GM12864 (cell line): ENCODE measurements at places on chromosomes 11 and 22.

- DNase-seq = no peak
These were observed 79.6 kb downstream of the BMAL1 start for GRCh38 chr11:13357232-13357631.

GRCh38 chr11:19676475-19677380 is 35.9 kb upstream of the NAV2 start:
- no peak for DNase-seq

- DNase-seq = no peak
These were observed 1.4 kb downstream of the SMPD1 start for GRCh38 chr11:6391537-6392134.

DNA sequence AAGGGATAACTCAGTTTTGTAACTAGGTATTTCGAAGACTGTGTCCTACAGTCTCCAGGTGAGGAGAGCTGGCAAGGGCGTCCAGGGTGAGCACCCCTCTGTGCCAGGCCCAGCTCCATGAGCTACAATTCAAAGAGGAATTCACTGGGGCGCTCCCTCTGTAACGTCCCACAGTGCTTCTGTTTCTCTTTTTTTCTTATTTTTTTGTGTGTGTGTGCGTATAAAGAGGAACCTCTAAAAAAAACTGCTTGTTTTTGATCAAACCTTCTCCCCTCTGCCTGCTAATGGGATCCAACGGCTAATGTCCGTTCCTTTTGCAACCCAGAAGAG is 17.1 kb downstream of the ASCC2 start:
- no peak for DNase-seq

- DNase-seq = no peak
These were observed 67.3 kb downstream of the PPFIBP2 start for GRCh38 chr11:7581021-7581590.

- DNase-seq = no peak
These were observed 382.2 kb upstream of the ANO5 start for GRCh38 chr11:21810650-21811049.

GRCh38 chr11:123083623-123084029 is 21.7 kb upstream of the HSPA8 start:
- no peak for DNase-seq

DNA sequence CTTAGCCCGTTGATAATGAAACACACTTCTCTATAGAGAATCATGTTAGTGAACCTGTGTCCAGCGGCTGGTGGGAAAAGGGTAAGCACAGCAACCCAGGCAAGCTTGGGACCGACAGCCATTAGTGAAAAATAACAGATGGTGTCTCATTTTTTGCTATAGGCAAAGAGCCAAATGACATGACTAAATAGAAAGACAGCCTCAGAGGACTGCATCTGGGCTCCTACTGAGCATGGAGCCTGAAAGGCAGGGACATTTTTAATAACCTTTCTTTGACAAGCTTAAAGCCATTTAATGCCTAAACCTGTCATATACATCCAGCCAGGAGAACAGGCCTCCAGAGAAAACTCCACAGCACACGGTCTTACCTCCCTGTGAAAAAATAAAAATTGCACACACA is 67.0 kb downstream of the FANCF start:
- no peak for DNase-seq

GRCh38 chr11:2343502-2343901 is 33.6 kb upstream of the CD81 start:
- DNase-seq = no peak

GRCh38 chr11:123903932-123904331 is 2.0 kb downstream of the OR8D4 start:
- DNase-seq = peak; percentile 36

DNA sequence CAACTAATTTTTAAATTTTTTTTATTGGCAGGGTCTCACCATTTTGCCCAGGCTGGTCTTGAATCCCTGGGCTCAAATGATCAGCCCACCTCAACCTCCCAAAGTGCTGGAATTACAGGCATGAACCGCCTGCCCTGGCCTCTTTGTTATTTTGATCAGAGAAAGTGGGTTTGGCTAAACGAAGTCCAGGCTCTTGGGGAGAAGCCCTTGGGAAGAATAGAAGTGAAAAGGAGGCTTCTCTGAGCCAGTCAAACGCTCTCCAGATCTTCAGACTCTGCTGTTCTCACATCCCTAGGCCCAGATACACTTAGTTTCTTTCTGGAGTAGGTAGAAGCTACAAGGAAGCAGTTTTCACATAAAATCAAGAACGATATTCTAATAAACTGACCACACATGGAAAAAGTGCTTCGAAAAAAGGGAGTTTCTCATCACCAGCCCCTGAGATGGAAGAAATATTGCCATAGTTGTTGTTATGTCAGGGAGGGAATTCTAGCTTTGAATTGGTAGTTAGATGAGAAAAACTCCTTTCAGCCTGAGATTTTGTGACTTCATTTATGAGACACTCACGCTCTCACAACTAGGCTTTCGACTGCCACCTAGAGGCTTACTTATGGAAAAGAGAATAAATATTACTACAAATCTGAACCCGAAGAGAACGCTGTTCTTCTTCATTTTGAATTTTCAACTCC is 41.7 kb upstream of the AQP11 start:
- DNase-seq = peak; percentile 42

DNA sequence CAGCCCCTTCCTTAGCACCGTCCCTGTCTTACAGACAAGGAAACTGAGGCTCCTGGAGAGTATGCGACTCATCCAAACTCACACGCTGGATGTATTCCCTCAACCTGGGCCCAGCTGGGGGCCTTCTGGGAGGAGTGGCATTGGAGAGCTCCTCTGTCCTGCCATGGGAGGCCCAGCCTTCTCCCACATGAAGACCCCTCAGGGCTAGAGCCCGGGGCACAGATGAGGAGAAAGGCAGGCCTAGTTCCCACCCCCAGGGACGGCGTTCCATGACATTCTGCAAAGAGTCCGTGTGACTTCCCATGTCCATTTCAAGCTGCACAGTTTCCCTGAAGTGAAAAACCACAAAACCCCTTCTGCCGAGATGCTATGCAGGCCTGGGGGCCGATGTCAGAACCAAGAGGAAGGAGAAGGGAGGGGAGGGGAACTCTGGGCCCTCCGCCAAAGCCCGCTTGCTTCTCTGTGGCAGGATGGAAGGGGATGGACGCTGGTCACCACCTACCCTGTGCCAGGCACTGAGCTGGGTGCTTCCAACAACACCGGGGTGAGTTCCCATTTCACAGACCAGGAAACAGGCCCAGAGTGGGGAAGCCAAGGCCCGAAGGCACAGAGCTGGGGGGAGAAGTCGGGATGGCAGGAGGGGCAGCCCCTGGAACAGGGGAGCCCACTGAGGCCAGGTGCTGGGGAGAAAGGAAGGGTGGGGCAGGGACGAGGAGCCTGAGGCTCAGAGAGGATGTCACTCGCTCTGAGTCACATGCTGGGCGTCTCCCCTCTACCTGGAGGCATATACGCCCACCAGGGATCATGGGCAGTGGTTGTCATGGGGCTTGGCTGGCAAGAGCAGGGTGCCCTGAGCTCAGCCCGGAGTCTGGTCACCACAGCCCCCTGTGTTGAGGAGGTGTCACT is 15.7 kb downstream of the RAC2 start:
- no peak for DNase-seq

- DNase-seq = no peak
These were observed 50.7 kb downstream of the NAV2 start for GRCh38 chr11:19763330-19763729.

GRCh38 chr22:24540470-24540869 is 14.5 kb downstream of the GUCD1 start:
- DNase-seq = no peak

DNA sequence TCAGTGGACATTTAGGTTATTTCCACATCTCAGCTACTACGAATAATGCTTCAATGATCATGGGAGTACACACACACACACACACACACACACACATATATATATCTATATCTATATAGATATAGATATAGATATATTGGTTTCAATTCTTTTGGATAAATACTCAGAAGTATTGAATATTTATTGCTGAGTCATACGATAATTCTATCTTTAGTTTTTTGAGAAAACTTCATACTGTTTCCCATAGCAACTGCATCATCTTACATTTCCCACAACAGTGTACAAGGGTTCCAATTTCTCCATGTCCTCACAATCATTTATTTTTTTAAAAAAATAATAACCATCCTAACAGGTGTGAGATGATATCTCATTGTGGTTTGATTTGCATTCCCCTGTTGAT is 7.1 kb downstream of the OR9Q2 start:
- DNase-seq = no peak

GRCh38 chr11:43508511-43508918 is 149.8 kb downstream of the TTC17 start:
- no peak for DNase-seq

GRCh38 chr22:39574779-39575551 is 4.4 kb downstream of the CACNA1I start:
- DNase-seq = no peak

DNA sequence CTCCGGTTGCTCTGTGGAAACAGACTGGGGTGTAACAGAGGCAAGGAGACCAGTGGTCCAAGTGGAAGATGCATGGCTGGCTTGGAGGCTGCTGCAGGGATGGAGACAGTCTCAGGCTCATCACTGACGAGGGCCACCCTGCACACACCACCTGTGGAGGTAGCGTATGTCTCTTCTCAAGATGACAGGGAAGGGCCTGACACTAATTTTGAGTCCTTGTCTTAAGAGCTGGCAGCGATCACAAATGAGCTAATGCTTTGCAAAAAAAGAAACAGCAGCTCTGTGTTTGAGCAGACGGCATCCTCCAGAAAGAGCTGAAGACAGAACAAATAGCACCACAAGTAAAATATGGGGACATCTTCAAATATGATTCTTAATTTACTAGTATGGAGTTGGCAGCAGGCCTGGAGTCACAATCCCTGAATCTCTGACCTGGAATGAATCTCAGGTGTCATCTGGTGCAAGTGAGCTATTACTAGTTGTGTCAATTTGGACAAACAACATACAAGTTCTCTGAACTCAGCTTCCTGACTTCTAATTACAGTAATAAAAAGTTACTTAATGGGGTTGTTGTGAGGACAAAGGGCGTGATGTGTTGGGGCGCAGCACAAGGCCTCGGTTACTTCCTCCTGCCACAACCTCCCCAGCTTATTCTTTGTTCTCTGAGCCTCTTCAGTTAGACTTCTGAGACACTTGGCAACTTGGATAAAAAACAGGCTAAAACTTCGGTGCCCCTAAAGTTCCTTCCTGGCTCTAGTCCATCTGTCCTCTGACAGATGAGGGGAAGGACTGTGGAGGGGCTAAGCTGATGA is 95.2 kb upstream of the BID start:
- no peak for DNase-seq

GRCh38 chr11:1733009-1733715 is 17.2 kb downstream of the IFITM10 start:
- DNase-seq = no peak

DNA sequence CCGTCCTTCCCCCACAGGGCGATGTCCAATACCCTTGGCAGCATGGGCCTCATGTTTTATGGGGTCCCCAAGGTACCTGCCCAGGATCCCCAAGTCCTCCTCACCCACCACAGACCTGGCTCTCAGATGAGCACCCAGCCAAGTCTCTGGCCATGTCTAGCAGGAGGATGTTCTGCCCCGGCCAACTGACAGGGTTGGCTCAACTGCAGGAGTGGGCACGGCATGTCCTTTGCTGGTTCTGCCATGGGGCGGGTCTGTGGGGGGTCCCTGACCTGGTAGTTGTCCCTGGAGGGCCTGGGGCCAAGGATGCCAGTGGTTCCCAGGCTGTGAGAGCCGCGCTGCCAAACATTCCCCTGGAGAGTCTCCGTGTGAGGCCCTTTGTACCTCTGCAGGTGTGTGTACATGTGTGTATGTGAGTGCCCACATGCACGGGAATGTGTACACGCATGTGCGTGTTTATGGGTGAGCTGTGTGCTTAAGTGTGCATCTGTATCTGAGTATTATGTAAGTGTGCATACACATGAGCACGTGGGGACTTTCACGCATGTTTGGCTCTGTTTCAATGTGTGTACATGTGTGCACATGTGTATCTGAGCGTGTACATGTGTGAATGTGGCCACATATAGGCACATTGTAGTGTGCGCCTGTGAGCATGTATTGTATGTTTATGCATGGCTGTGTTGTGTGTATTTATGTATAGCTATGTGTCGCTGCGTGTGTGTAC is 85.5 kb downstream of the KCNQ1 start:
- no peak for DNase-seq

- DNase-seq = no peak
These were observed 21.9 kb downstream of the MMP13 start for GRCh38 chr11:102933627-102934026.

DNA sequence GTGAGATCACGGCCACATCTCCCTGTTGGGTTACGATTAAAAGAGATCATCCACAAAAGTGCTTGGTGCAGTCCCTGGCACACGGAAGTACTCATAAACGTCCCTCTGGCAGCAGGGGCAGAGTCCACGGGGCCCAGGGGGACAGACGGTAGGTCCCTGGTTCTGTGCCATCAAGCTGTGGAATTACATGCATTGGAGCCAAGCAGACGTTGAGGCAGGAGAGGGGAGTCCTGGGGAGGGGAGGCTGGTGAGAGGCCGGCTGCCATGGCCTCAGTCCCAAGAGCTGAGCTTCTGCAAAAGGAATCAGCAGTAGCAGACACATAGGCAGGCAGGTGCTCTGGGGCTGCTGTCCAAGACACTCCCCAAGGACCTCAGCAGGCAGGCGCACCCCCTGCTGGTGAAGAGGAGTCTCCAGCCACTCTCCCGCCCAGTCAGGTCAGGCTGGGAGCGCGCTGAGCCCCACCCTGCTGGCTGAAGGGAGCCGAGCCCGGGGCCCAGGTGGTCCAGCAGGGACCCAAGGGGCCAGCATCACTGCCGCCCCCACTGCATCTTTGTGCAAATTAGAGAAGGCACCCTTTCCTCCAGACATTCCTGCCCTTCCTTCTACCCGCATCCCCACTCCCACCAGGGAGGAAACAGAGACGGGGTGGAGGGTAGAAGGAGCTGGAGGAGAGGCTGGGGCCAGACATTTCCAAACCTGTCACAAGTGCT is 7.6 kb upstream of the KCTD17 start:
- peak; percentile 31 for DNase-seq

- no peak for DNase-seq
These were observed 92.9 kb upstream of the RCN1 start for GRCh38 chr11:31997955-31998354.

- no peak for DNase-seq
These were observed 468.6 kb downstream of the BRD1 start for GRCh38 chr22:49359076-49359475.

- DNase-seq = no peak
These were observed 45.0 kb downstream of the LHFPL7 start for GRCh38 chr22:24901448-24901847.

GRCh38 chr11:34328632-34328910 is 29.2 kb downstream of the ABTB2 start:
- DNase-seq = no peak

DNA sequence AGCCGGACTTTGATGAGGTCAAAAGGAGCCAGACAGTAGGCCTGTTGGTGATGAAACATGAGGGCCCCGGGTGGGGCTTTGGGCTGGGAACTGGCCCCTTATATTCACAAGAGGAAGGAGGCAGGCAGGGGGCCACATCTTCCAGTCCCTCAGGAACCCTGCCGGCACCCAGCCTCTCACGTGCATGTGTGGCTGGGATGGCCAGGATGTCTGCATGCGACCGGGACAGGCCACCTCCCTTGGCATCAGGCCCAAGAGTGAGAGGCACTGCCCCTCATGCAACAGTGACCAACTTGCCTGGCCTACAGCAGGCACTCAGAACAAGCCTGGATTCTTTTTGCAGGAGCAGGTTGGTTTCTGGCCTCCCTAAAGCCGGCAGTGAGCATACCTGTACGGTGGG is 5.4 kb downstream of the SLC25A45 start:
- DNase-seq = no peak
